Activated T-helper 2 cell treated with anti-CD3 and anti-CD28 coated beads, Interferon-gamma antibody, Interleukin-2, Interleukin-4, amounts not matched to agents 10 μg/mL and 5 μg/mL and 100 μg/mL, durations not matched to agents 14 hours and 24 hours and 36 hours (primary cell): ENCODE measurements at places on chromosomes 2 and 18. TPM values are rescaled to one million over a fixed set of nuclear protein-coding genes. Genes with fewer than 3 reads are reported as not detected.

The GREB1L gene
- total RNA-seq: not detected in 2 replicates

The TSHZ1 gene
- total RNA-seq: 11.5 and 12.0 TPM in 2 replicates

The CPLX4 gene
- not detected in 2 replicates for total RNA-seq

The PCARE gene
- total RNA-seq: not detected in 2 replicates

The AQP12B gene
- total RNA-seq: not detected in 2 replicates

The RAPGEF4 gene
- total RNA-seq: 0.91 and 0.92 TPM in 2 replicates

The NEU2 gene
- not detected in 2 replicates for total RNA-seq

The LCT gene
- total RNA-seq: 0.53 and 0.55 TPM in 2 replicates

The RAMP1 gene
- 13.1 and 14.0 TPM in 2 replicates for total RNA-seq

GRCh38 chr2:64192664-64193105 lies 48.5 kb upstream of the PELI1 start:
- DNase-seq: no peak

DNA sequence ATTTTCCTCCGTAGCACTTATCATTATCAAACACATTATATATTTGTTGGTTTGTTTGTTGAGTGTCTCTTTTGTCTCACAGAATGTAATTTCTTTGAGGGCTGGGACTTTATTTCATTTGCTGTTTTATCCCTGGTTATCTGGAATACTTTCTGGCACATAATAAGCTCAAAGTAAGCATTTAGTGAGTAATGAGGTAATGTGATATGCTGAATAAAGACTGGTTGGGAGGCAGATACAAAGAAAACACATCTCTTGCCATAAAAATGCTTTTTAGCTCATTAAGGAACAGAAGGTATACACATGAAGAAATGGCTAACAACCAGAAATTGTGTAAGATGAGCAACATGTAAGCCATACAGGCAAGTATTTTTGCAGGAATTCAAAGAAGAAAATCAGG lies 1411.8 kb downstream of the LRP1B start:
- DNase-seq: no peak

- DNase-seq: no peak
Measured at GRCh38 chr18:47077111-47077510, 41.7 kb upstream of the ELOA2 start.

- DNase-seq: no peak
Measured at GRCh38 chr18:3715231-3716080, 265.5 kb downstream of the TGIF1 start.

- DNase-seq: no peak
Measured at GRCh38 chr2:231679908-231680284, 28.4 kb upstream of the PTMA start.

DNA sequence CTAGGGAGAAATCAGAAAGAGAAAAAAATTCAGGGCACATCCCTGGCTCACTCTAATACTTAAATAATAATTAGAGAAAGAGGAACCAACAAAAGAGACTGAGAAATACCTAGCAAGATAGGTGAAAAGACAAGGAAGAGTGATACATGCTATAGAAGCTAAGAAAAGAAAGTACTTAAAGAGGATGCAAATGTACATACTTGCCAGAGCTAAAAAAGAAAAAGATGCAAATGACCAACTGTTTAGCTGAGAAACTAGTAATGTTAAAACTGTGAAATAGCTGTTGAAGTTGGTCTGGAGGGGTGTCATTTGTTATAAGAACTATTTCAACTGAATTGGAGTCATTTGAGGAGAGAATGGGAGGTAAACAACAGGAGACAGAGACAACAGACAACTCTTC lies 412.2 kb downstream of the SPAG16 start:
- DNase-seq: no peak

GRCh38 chr2:234483568-234484251 lies 13.2 kb downstream of the ARL4C start:
- peak; percentile 82 for DNase-seq

- no peak for DNase-seq
Measured at GRCh38 chr2:230904856-230905447, 20.1 kb downstream of the GPR55 start.

DNA sequence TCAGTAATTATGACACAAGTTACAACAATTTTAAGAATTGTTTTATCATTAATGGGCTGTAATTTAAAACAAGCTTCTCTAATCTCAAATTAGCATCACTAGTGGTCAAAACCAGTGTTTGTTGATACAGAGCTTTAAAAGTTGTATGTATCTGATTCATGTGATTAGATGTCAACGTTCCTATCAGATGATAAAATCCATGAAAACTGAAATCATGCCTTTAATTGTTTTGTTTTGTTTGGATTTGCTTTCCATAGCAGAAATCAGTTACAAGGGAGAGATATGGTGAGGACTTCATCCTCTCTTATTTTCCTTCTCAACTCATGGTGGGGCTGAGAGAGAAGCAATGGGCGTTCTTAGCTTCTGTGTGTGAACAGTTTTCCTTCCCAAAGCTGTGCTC lies 469.6 kb downstream of the PID1 start:
- no peak for DNase-seq

GRCh38 chr2:69054431-69054830 lies 41.5 kb downstream of the ANTXR1 start:
- DNase-seq: no peak

DNA sequence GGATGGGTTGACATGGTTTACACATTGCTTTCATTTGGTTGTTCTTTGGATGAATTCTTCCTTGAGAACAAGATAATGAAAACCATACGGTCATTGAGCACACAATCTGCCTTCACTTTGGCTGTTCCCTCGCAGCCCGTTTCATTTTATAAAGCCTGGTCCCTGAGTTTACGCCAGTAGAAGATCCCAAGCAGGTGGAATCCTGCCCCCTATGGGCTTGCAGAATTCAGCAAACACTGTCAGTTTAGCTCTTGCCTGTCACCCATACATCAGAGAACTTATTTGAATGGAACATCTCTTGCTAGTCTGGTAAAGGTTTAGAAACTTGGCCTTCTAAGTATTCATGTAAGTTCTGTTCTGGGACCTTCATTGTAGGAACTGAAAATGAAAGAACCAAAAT lies 666.4 kb upstream of the ZEB2 start:
- no peak for DNase-seq

GRCh38 chr2:63676135-63676534 lies 87.4 kb downstream of the MDH1 start:
- DNase-seq: no peak

GRCh38 chr2:75162897-75163296 lies 36.4 kb downstream of the TACR1 start:
- DNase-seq: no peak

- no peak for DNase-seq
Measured at GRCh38 chr2:190060626-190061025, 1.9 kb downstream of the MSTN start.

- DNase-seq: no peak
Measured at GRCh38 chr2:46996300-46996843, 80.8 kb upstream of the MCFD2 start.

- no peak for DNase-seq
Measured at GRCh38 chr2:17545680-17546613, 5.5 kb downstream of the VSNL1 start.
